ENCODE measurements at places on chromosomes 11 and 22.

- DNase-seq = no peak
These were observed 45.3 kb upstream of the ACCSL start for GRCh38 chr11:44002191-44003093.

DNA sequence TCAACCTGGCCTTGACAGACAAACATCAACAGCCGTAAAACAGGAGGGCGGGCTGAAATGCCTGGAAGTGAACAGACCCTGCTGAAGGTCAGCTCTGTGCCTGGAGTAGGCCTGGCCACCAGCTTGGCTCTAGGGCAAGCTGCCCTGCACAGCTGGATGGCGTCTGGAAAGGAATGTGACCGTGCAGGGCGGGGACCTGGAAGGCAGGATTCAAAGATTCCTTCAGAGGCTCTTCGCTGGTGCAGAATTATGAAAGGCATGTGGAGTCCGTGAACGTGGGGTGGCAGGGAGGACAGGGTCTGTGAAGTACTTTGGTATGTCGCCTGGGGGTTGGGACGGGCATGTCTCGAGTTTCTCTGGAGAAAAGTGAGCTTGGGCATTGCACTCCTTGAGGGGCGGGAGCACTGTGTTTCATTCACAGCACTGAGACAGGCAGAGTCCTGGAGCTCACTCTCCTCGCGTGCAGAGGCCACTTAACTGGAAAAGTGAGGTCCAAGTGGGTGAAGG lies 1.5 kb downstream of the EHD1 start:
- peak; percentile 46 for DNase-seq

DNA sequence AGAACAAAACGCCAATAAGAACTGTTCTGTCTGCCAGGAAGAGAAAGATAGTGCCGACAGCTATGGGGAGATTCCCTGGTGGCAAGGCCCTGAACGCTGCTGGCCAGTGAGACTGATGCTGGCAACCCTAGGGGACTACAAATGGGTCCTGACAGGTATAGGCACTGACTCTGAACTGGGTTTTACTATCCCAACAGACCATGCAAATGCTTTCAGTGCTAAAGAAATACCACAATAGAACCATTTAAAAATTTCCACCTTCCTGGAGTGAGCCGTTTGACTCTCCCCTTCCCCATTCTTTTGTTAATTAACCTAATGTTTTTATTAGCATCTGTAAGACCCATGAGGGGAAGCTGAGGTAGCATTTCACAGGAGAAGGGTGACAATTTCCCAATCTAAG lies 25.7 kb downstream of the USP28 start:
- DNase-seq = no peak

GRCh38 chr11:14538271-14538925 lies 18.2 kb upstream of the PSMA1 start:
- no peak for DNase-seq

DNA sequence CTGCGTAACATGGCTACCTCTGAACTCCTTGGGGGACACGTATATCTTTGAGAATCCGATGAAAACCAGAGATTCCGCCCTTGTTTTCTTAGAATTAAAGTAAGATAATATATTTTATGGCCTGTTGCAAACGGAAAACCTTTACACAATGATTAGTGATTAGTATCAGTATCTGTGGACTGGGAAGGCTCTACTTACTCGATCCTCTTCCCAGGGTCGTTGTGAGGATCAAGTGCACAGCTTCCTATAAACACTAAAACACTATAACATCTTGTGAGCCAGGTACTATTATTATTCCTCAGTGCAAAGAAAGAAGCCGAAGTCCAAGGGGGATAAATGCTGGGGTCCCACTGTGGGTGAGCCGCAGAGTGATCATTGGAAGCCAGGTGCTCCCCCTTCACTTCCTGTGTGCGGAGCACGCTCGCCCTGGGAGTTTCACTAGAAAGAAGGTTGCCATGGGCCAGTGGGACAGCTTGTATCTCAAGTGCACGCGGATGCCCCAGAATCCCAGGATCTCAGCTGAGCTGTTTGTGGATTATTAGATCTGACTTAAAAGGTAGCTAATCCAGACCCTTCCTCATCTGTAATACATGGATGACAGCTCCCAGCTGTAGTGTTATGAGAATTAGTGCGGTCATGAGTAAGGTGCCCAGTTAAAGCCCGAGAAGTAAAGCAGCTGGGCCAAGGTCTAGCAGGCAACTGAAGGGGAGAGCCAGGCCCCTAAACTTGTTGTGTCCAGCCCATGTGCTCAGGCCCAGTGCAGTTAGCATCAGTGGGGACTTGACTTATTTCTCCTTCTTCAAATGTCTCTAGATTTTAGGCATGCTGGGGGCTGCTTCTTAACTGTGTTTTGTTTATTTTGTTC lies 839 bp downstream of the CBY1 start:
- DNase-seq = no peak

DNA sequence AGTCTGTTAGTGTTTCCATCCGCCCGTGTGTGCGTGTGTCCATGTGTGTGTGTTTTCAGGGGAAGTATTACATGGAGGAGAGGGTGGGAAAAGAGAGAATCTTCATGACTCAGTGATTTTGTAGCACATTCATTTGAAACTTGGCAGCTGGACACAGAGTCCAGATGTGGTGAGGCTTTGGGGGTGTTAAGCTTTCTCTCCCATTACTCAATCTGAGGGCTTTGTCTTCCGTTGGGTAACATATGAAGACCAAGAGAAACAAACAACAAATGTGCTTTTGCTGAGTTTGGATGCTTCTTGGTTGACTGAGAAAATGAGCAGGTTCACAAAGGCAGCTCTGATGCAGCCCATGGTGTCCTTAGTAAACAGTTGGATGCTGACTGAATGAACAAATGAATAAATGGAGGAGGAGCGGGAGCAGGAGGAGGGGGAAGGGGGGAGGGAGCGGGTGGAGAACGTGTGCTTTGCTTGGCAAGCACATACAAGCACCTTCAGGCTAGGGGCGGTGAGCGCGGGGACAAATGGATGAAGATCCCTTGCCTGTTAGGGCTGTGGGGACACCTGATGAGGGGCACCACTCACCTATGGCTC lies 104.3 kb downstream of the ST3GAL4 start:
- DNase-seq = no peak

DNA sequence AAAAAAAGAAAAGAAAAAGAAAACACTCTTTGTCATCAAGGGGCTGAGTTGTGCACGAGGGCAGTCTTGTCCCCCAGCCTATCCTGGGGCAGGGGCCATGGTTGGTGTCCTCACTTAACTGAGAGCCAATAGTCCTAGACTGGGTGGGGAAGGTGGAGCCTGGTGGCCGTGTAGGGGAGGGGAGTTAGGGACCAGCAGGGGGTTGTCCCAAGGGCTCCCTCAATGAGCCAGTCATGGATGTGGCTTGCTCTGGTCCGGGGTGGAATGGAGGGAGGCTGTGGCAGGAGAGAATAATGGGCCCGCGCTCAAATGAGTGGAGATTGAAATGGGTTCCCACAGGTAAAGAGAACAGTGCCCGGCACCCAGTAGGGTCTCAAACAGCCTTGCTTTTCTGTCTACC lies 46.2 kb downstream of the CACNA1I start:
- no peak for DNase-seq

GRCh38 chr11:105840391-105840790 lies 181.6 kb downstream of the MSANTD4 start:
- no peak for DNase-seq

DNA sequence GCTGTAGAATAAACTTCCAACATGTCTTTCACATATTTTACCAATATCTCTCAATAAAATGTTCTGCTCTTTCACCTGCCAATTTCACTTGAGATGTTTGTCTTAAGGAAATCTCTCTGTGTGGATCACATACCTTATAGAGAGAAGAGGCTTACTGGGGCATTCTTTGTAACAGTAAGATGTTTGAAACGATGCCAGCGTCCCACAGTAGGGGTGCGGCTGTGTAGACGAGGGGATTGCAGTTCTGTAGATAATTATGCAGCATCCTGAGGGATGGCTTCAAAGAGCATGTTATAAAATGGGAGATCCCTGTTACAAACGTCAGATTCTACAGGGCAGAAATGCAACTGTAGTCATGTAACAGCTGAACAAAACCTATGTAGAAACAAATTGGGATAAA lies 200.0 kb downstream of the TBC1D22A start:
- DNase-seq = no peak

GRCh38 chr11:108620958-108621772 lies 27.6 kb upstream of the EXPH5 start:
- no peak for DNase-seq

DNA sequence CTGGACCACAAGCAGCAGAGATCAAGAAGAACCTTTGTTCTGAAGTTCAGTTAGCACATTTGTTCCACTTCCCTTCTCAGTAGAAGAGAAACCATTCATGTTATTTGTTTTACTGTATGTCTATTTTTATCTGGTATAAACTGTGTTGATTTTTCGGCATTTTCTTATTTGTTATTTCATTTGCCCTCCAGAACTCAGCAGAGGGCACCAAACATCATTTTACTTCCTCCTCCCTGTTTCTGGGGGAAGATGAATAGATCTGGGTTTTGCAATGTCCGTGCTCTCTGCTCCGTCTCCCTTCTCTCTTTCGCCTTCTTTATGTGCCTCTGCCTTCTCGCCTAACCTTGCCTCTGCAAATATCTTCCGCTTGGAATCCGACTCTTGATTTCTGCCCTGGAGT lies 366.9 kb downstream of the NTM start:
- no peak for DNase-seq

All from right kidney (tissue), 9 donors.